Cardiac fibroblast (primary cell): ENCODE measurements at places on chromosomes 7 and 10.

DNA sequence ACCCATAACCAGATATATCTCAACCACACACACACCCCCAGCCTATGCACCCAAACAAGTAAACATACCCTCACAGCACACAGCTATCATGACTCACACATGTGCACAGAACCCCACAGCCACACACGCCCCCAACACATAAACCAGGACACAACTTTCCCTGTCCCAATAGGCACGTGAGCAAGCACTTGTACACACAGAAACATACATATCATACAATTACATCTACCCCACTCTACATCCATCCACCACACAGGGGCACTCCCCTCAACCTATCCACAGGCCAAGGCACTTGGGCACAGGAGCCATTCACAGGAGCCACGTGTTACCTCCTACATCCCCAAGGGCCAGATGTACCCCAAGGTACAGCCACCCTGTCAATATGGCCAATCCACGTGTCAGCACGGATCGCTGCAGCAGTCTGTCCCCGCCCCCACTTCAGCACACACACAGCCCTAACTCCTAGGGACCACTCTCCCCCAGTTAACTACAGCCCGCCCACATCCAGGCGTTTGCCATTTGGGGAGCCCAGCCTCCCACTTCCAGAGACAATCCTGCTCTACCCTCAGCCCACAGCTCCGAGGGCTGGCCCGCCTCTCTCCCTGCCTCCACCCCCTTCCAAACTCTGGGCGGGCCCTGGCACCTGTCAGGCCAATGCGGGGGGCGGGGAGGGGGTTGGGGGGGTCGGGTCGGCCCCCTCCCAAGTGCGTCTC, 163.5 kb downstream of the SH3PXD2A start:
- DNase-seq = no peak

DNA sequence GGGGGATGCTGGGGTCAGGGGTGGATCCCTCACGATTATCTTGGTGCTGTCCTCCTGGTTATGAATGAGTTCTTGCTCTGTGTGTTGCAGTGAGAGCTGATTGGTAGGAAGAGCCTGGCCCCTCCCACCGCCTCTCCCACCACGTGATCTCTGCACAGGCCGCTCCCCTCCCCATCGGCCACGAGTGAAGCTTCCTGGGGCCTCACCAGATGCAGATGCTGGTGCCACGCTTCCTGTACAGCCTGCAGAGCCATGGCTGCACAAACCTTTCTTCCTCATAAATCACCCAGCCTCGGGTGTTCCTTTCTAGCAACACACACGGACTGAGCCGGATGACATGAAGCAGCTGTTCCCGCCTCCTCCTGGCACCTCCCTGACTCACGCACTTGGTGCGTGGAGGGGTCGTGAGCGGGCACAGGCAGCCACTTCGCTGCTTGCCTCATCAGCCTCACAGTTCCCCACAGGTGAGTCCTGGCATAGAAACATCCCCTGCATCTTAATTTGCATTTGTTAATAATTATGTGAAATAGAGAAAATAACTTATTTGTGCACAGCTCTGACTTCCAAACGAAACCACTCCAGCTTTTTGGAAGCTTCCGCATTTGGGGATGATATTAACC, 210.8 kb downstream of the ADARB2 start:
- DNase-seq = no peak

DNA sequence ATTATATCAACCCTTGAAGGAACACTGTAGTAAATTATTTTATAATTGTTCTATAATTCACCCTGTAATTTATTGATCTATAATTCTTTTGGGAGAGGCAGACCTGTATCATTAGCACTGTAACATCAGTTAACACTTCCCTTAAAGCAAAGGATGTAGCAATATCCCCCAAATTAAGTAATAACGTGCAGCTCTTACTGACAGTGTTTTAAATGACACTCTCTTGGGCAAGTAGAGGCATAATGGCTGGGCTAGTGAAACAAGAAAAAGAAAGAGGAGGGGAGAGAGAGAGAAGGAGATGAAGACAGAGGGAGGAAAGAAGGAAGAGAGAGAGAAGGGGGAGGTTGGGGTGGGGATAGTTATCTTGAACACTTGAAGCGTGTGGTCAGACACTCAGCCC, 161.0 kb upstream of the RNF32 start:
- no peak for DNase-seq

DNA sequence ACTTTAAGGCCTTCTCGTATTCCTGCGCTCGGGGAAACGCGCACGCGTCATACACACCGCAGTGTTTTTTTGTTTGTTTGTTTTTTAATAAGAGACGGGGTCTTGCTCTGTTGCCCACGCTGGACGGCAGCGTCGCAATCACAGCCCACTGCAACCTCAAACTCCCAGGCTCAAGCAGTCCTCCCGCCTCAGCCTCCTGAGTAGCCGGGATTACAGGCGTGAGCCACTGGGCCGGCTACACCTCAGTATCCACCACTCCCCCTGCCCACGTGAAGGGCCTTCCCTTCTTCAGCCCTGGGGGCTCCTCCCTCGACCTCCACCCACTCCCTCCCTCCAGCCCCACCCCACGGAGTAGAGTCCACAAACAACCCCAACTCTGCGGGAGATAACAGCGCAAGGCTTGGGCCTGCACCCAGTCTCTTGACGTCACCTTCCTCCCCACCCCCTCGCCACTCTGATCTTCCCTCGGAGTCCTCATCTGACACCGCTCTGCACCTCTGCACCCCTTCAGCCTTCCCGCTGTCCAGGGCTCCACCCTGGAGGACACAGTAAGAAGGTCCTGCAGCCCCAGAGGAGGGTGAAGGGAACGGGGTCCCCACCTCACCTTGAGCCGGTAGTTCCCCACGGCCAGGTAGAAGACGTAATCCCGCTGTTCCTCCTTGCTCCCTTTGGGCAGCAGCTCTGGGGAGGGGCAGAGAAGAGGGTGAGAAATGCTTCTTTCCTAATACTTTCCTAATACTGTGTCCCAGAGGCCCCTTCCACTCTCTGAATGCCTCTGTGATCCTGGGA, 2.8 kb upstream of the CLDN15 start:
- no peak for DNase-seq

- DNase-seq = no peak
Measured at GRCh38 chr7:4768597-4769569, 6.5 kb upstream of the AP5Z1 start.

DNA sequence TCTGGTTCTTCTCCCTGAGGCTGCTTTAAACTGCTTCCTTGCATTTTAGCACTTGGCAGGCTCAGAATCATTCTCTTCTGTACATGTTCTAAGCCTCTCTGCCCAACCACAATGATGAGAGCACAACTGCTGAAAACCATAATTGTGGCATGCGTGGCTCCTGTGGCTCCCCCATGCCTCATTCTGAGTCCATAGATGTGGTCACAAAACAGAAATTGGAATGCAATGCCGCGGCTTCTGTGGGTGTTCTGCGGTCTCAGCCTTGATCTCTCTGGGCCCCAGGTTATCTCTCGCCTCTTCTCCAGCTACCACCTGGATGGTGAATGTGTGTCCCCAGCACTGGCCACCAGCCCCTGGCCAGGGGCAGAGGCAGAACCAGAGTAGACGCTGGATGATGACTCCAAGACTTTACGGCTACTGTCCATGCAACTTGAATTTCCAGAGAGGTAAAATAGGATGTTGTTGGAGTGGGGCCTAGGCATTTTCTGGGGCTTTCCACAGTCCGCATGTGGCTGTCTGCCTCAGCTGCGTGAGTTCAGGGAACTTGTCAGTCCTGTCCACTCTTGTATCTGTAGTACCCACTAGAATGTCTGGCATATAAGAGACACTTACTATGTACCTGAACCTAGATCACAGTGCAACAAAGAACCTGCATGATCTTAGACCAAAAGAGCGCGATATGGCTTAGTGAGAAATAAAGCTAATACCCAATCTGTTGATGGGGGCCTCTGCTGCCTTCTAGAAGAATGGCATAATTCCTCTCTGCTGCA, 52.4 kb upstream of the ADRB1 start:
- DNase-seq = no peak

DNA sequence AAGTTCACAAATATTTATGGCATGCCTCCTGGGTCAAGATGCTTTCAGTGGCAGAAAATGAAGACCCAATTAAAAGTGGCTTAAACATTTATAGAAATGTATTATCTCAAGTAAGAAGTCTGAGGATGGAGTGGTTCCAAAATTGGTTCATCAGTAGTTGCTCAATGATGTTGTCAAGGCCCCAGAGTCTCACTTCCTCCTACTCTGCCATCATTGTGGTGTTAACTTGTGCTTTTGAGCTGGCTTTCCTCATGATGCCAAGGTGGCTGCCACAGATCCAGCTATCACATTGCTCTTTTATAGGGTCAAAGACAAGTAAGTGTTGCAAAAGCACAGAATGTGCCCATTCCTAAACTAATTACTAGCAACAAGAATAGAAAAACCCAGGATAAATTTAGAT, 404.6 kb upstream of the NRP1 start:
- no peak for DNase-seq

DNA sequence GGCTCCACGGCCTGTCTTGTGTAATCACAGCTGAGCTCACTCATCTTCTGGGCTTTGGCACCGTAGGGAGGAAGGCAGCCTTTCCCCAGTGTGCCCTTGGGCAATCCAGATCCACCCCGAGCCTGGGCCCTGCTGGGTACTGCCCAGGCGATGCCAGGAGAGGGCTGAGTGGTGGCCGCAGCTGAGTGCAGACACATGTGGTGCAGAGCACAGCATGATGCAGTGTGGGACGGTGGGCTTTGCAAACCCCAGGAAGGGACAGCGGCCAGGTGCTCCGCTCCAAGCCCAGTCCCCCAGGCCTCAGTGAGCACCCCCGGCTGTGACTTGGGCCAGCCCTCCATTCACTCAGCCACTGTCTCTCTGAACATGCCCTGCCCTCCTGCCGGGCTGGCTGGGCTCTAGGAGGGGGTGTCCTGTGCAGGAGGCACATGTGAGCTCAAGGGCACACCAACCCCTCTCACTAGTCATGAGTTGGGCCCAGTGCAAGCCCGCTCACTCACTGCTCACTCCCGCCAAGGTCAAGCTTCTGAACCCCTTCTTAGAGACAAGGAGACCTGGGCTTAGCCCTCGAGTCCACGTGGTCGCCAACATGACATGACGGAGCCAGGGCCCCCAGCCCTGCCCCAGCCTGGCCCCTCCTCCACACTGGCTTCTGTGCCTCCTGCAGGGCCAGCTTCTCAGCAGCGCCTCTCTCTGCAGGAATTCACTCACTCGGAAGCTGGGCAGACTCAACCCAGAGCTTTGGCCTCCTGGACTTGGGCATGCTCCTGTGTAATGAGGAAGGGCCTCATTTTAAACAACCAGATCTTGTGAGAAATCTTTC, 77.5 kb upstream of the INSIG1 start:
- no peak for DNase-seq

- DNase-seq = peak; percentile 18
Measured at GRCh38 chr10:2949948-2950354, 117.4 kb upstream of the PFKP start.

DNA sequence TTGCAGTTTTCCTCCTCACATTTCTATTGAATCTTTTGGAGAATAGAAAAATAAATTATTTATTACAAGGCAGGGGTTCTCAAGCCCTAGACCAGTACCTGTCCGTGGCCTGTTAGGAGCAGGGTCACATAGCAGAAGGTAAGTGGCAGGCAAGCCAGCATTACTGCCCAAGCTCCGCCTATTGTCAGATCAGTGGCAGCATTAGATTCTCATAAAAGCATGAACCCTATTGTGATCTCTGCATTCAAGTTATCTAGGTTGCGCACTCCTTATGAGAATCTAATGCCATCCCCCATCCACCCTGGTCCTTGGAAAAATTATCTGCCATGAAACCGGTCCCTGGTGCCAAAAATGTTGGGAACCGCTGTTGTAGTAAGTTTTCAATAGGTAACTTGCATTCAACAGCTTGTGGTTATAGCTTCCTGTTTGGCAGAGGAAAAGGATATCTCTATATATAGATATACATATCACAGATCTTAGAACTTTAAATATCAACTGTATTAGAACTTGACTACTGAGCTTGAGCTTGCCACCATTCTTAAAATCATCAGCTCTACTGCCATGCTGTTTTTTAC, 165.1 kb downstream of the AHR start:
- DNase-seq = no peak

GRCh38 chr7:21393937-21394336, 33.9 kb upstream of the SP4 start:
- DNase-seq = no peak

DNA sequence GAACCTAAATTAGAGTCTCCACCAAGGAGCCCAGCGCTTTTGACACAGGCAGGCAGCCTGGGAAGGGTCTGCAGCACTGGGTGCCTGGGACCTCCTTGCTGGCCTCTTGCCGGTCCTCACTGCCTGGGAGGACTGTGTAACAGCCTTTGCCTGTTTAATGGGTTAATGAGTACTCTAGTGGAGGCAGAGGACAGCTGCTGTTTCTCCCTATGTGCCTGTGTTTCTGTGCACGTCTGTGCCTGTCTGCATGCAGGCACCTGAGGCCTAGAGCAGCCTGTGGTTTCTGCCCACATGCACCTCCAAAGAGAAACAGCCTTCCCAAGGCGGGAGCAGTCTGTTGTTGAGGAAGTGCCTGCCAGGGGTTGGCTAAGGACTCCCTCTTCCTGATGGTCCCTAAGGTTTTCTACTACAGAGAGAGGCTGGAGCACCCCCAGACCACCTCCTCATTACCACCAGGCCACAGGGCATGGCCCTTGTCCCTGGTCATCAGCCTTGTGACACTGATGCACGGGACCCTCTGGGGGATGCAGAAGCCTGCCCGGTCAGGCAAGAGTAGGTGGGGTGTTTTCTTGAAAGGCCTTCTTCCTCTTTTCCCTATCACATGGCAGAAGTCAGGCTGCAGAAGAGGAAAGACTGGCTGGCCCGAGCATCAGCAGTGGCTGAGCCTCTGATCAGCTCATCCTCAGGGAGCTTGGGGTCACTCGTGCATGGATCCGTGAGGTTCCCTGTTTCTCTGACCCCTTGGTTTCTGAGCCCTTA, 14.2 kb downstream of the SLC29A3 start:
- DNase-seq = no peak

DNA sequence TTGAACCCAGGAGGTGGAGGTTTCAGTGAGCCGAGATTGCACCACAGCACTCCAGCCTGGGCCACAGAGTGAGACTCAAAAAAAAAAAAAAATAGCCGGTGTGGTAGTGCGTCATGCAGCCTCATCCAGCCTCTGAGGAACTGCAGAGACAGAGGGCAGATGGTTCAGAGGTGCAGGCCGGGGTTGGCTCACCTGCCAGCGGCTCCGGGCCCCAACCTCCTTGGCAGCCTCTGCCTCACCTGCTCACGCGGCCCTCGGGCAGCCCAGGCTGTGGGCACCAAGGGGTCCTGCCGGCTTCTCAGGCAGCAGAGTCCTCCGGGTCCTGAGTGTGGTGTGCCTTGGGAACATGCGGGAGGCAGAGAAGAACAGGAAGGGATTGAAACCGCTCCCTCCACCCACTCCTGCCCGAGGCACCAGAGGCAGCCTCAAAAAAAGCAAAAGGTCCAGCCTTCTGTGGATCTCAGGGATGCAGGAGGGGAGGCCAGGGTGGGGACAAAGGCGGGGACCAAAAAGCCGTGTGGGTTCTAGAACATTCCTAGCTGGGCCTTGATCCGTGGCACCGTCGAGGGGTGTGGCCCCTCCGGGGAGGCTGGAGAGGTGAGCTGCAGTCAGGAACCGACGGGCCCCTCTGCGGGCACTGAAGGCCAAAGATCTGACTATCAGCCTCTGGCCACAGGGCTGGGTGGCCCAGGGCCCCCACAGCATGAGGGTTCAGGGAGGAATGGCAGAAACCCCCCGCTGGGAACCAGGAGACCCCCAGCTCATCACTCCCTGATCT, 55.4 kb upstream of the DNAJB6 start:
- DNase-seq = no peak
